ENCODE measurements at places on chromosomes 2 and 18. TPM values are rescaled to one million over a fixed set of nuclear protein-coding genes. Genes with fewer than 3 reads are reported as not detected.

- peaks cover 35% of the 10 kb centered on the region for H3K27me3 ChIP-seq
- H3K4me1 ChIP-seq = no peaks in the 10 kb centered on the region
- DNase-seq = no peak
These were observed 5.4 kb downstream of the TFCP2L1 start for GRCh38 chr2:121279476-121280220.

- no peaks in the 10 kb centered on the region for H3K27me3 ChIP-seq
- no peaks in the 10 kb centered on the region for H3K4me1 ChIP-seq
- no peak for DNase-seq
These were observed 28.0 kb upstream of the SCYGR1 start for GRCh38 chr2:227415538-227416424.

DNA sequence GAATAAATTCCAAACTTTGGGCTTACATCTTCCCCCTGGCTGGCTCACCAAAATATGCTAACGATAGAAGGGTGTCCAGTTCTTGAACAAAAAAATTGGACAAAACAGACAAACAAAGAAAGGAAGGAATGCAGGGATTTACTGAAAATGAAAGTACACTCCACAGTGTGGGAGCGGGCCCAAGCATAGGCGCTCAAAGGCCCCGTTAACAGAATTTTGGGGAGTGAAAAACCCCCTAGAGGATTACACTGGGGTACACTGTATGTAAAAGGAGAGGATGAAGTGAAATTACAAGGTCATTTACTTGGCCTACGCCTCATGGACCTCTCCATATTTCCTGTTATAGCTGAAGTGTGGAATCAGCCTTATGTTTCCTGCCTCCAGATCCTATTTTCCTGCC is 899.7 kb downstream of the DSC3 start:
- DNase-seq = no peak
- no peaks in the 10 kb centered on the region for H3K36me3 ChIP-seq

DNA sequence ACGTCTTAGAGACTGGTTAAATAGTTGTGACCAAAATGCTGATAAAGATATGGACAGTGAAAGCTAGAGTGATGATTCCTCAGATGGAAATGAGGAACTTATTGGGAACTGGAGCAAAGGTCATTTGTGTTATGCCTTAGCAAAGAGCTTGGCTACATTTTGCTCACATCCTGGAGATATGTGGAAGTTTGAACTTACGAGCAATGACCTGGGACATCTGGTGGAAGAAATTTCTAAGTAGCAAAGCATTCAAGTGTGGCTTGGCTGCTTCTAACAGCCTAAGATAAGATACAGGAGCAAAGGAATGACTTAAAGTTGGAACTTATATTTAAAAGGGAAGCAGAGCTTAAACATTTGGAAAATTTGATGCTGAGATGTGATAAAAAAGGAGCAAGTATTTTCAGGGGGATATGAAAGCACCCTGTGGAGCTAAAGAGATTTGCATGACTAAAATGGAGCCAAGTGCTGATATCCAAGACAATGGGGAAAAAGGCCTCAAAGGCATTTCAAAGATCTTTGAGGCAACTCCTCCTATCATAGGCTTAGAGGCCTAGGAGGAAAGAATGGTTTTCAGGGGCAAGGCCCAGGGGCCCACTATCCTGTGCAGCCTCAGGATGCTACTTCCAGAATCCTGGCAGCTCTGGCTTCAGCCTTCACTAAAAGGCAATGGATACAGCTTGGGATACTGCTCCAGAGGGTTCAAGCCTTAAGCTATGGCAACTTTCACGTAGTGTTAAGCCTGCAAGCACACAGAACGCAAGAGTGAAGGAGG is 124.1 kb upstream of the KLHL14 start:
- no peaks in the 10 kb centered on the region for H3K36me3 ChIP-seq
- no peak overlapping the region for H3K27ac ChIP-seq
- no peak for DNase-seq
- H3K4me3 ChIP-seq = no peak overlapping the region
- no peaks in the 10 kb centered on the region for H3K4me1 ChIP-seq
- H3K27me3 ChIP-seq = no peaks in the 10 kb centered on the region

PJVK gene
- 3.0 TPM for total RNA-seq

PLEKHH2 gene
- 11.2 TPM for total RNA-seq

CNDP1 gene
- total RNA-seq = not detected

DNAJC10 gene
- 174 TPM for total RNA-seq
